B cell (primary cell): ENCODE measurements at places on chromosomes 1 and 21. TPM values are rescaled to one million over a fixed set of nuclear protein-coding genes. Genes with fewer than 3 reads are reported as not detected.

The TAL1 gene
- total RNA-seq: not detected in 2 replicates

The NEK7 gene
- total RNA-seq: 75.4 and 80.9 TPM in 2 replicates

- H3K27me3 ChIP-seq: no peaks in the 10 kb centered on the region
- no peaks in the 10 kb centered on the region for H3K4me1 ChIP-seq
- DNase-seq: no peak
- no peak overlapping the region for H3K27ac ChIP-seq
- no peaks in the 10 kb centered on the region for H3K36me3 ChIP-seq
- no peak overlapping the region for H3K4me3 ChIP-seq
Measured at GRCh38 chr1:222600281-222600680, 10.5 kb upstream of the TAF1A start.

DNA sequence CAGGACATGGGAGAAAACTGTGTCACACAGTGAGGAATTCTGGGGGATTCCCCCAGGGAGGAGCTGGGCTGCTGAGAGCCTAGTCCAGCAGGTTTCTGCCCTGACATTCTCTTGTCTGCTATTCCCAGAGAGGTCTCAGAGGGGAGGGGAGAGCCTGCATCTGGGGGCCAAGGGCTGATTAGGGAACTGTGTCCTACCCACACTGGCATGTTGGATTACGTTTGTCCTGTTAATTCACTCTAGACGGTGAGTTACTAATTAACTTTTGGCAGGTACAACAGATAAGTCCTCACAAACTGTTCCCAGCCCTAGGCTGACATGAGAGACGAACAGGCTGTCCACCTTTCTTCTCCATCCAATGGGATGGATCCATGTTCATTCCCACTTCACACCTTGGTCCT lies 2.6 kb upstream of the SH3BGRL3 start:
- peaks cover 66% of the 10 kb centered on the region for H3K4me1 ChIP-seq
- no peak overlapping the region for H3K27ac ChIP-seq
- no peaks in the 10 kb centered on the region for H3K27me3 ChIP-seq
- DNase-seq: no peak
- peaks cover 2% of the 10 kb centered on the region for H3K36me3 ChIP-seq

GRCh38 chr1:164704954-164705353 lies 146.0 kb downstream of the PBX1 start:
- no peaks in the 10 kb centered on the region for H3K4me1 ChIP-seq
- DNase-seq: no peak
- H3K27me3 ChIP-seq: no peaks in the 10 kb centered on the region
- no peak overlapping the region for H3K4me3 ChIP-seq
- H3K27ac ChIP-seq: no peak overlapping the region

DNA sequence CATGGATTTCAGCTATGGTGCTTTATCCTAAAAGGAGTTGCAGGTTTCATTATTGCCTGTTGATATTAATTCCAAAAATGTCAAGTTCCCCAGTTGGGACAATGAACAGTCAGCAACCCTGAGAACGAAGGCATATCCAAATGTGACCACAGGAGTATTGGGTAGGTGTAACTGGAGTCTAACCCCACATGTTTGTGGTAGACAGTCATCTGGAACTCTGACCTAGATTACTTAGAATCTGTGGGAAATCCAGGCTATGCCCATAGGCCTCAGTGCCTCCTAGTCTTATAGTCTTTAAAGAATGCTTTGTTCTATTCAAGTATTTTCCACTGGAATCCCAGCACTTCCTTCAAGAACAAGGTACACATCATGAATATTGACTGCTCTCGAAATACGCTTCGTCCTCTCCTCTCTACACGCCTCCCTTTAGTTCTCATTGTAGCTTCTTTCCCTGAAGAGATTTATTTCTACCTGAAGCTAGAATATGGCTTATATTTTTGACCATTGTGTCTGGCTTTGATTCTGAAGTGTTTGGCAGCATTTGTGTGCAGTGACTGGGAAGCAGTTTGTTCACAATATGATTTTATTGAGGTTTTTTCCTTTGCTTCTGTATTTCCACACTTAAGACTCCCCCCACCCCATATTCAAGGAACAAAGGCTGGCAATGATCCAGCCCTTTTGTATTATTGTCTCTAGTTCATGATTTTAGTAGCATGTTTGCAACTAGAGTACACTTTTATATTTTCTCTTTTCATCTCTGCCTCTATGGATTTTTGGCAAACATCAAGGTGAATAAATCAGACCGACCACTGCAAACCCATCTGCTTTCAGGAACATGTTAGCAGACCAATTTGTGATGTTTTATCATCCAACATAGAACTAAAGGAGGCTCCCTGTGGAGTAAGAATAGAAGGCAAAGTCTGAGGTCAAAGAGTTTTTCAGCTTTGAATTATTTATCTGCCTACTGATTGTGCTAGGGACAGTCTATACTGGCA lies 178.6 kb downstream of the GPR52 start:
- no peaks in the 10 kb centered on the region for H3K4me1 ChIP-seq
- no peak overlapping the region for H3K27ac ChIP-seq
- DNase-seq: no peak

DNA sequence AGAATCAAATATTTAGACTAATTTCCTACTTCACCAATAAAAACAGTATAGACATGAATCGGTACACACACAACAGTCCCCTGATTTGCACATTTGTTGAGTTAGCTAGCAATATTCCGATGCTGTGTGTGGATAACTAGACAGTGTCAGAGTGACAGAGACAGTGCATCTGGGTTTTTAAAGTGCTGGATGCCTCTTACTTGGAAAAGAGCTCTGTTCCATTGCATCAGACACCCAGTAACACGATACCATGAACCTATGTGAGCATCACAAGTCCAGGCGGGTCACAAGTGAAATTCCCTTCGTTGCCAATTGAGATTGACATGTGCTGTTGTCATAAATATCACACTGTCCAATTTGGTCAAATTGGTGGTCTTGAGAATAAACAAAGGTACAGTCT lies 82.0 kb upstream of the ESRRG start:
- no peaks in the 10 kb centered on the region for H3K27me3 ChIP-seq
- H3K4me1 ChIP-seq: no peaks in the 10 kb centered on the region
- no peaks in the 10 kb centered on the region for H3K36me3 ChIP-seq

DNA sequence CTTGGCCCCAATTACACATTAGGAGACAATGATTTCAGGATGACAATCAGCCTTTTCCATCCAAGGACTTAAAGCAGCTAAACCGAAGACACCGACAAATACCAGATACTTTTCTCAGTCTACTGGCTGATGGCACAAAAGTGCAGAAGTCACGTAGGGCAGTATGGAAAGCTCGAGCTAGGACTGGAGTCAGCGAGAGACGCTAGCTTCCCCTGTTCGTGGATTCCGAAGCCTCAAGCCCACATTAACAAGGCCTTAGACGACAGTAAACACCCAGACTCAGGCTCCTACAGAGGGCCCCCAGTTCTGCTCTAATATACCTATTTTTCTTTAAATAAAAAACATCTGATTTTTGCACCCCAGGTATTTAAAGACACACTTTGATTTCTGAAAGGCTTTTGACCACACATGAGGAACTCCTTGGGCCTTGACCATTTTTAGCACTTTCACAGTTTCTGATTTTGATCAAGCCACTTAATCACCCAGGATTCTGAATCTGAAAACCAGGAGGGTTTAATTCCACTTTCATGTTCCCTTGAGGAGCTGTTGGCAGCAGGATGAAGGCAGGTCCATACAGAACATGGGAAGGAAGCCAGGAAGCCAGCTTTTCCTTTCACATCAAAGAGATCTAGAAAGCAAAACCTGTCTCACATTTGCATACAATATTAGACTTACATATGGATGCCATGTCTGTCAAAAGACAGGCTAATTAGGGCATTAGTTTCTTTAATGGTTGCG lies 204.1 kb downstream of the GABPA start:
- H3K4me1 ChIP-seq: peaks cover 2% of the 10 kb centered on the region
- no peaks in the 10 kb centered on the region for H3K27me3 ChIP-seq
- H3K36me3 ChIP-seq: no peaks in the 10 kb centered on the region
- H3K4me3 ChIP-seq: no peak overlapping the region
- no peak overlapping the region for H3K27ac ChIP-seq
- no peak for DNase-seq

GRCh38 chr21:45893740-45894449 lies 87.7 kb upstream of the COL6A1 start:
- H3K36me3 ChIP-seq: no peaks in the 10 kb centered on the region
- peaks cover 20% of the 10 kb centered on the region for H3K4me1 ChIP-seq
- no peak overlapping the region for H3K27ac ChIP-seq
- no peaks in the 10 kb centered on the region for H3K27me3 ChIP-seq

DNA sequence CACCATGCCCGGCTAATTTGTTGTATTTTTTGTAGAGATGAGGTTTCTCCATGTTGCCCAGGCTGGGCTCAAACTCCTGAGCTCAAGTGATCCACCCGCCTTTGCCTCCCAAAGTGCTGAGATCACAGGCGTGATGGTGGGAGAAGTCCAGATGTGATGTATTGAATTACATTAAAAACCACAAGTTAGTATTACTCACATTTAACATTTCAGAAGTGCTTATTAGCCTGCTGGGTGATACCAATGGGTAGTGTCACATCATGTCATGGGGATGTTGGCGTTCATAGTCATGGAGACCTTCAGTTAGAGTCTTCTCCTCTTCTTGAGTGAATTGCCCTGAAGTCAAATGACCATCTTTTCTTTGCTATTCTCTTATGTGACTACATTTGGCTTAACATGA lies 63.6 kb upstream of the VAMP3 start:
- H3K36me3 ChIP-seq: no peaks in the 10 kb centered on the region
- peaks cover 15% of the 10 kb centered on the region for H3K4me1 ChIP-seq
- H3K27me3 ChIP-seq: no peaks in the 10 kb centered on the region
- no peak for DNase-seq
- H3K27ac ChIP-seq: no peak overlapping the region
- no peak overlapping the region for H3K4me3 ChIP-seq

- H3K4me3 ChIP-seq: no peak overlapping the region
- H3K27me3 ChIP-seq: no peaks in the 10 kb centered on the region
- H3K4me1 ChIP-seq: no peaks in the 10 kb centered on the region
- H3K27ac ChIP-seq: no peak overlapping the region
- DNase-seq: no peak
- H3K36me3 ChIP-seq: no peaks in the 10 kb centered on the region
Measured at GRCh38 chr21:14825514-14825974, 239.3 kb downstream of the NRIP1 start.
